HuH-7.5 (cell line): ENCODE measurements at places on chromosomes 12 and 14.

DNA sequence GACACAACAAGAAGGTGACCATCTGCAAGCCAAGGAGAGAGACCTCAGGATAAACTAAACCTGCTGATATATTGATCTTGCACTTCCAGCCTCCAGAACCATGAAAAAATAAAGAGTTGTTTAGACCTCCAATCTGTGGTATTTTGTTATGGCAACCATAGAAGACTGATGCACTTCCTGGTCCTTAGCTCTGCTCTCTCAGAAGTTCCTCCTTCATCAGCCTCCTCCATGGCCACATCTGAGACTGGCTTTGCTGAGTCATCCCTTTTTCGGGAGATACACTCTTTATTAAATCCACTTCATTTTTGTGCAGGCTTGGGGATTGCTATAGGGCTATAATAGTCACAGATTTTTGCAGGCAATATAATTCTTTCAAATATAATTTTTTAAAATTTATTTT is 89.6 kb upstream of the ATF7IP start:
- DNase-seq = no peak

DNA sequence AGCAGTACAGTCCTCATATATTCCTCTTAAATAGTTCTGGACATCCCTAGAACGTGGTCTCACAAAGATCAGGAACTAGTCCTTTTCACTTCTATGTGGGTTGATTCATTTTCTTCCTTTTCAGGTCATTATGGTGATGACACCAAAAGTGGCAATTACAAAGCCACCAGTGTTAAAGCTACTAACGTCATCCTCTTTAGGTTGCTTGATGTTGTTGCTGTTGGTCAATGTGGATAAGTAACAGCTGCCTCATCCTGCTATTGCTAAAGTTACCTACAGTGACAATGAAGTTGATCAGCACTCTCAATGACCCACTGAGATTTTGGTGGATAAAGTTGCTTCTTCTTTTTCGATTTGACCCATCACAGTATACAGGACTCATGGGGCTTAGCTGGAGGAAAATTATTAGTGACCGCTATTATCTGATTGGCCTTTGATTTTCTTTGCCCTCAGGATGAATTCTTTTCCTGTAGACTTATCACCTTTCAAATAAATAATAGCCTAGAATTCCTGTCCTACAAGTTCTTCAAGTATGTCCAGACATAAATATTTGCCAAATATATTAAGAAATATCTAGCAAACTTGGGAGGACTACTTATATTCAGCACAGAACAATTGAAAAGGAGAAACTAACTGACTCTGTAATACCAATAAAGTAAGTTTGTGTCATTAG is 54.0 kb upstream of the ATP2B1 start:
- DNase-seq = no peak

- DNase-seq = no peak
Observed at GRCh38 chr14:100747736-100748135, 21.0 kb downstream of the DLK1 start.

DNA sequence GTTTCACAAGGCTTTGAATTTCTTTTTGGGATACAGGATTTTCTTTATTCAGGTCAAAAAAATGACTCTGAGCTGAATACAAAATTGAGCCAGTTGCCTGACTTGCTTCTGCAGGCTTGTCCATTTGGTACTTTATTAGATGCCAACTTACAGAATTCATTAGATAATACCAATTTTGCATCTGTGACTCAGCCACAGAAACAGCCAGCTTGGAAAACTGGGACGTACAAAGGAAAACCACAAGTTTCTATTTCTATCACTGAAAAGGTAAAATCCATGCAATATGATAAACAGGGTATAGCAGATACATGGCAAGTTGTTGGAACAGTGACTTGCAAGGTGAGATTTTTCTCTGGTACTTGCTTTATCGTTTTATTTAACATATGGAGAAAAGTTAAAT is 5.8 kb downstream of the AP5M1 start:
- DNase-seq = no peak

- DNase-seq = no peak
Observed at GRCh38 chr12:96261557-96261956, 67.4 kb downstream of the ELK3 start.

- no peak for DNase-seq
Observed at GRCh38 chr12:915090-915489, 34.4 kb downstream of the RAD52 start.
